ENCODE measurements at places on chromosomes 5 and 9.

DNA sequence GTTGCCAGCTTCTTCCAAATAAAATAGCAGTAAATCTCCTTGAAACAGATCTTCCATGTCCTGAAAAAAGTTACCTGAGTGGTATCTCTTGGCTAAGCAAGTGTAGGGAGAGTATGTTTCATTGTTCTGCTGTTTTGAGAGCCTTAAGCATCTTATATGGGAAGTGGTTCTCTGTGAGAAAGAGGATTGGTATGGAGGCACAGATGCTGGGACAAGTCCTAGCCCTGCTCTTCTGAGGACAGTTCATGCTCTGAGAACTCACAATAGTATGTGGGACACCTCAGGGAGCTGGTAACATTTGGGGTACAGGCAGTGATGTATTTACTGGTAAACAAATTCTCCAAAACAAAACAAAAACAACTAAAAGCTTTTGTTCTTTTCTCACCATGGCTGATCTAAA lies 2.0 kb downstream of the PPP3R2 start:
- no peak for DNase-seq

GRCh38 chr9:110048976-110049698 lies 158.8 kb downstream of the C9orf152 start:
- no peak for DNase-seq

DNA sequence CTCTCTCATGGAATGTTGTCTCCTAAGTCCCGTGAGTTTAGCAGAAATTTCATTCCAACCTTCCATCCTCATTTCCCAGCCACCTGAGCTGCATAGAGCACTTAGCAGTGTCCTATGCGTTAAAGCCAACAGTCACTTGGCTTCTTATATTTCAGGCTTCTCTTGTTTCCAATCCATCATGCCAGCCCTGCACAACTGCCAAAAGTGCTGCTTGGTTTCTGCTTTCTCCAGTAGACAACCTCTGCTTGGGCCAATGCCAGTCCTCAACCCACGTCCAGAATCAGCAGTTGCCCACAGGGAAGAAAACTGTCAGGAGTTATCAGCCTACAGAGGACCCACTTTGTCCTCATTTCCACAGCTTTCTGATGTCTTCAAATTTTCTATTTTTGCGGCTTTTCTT lies 42.5 kb downstream of the KCNIP1 start:
- no peak for DNase-seq

- DNase-seq = no peak
These were observed 88.3 kb downstream of the CTNND2 start for GRCh38 chr5:11815916-11816315.

- DNase-seq = no peak
These were observed 24.4 kb downstream of the WDR36 start for GRCh38 chr5:111116550-111116949.

- DNase-seq = peak; percentile 23
These were observed 49.5 kb upstream of the SARDH start for GRCh38 chr9:133787754-133788025.

DNA sequence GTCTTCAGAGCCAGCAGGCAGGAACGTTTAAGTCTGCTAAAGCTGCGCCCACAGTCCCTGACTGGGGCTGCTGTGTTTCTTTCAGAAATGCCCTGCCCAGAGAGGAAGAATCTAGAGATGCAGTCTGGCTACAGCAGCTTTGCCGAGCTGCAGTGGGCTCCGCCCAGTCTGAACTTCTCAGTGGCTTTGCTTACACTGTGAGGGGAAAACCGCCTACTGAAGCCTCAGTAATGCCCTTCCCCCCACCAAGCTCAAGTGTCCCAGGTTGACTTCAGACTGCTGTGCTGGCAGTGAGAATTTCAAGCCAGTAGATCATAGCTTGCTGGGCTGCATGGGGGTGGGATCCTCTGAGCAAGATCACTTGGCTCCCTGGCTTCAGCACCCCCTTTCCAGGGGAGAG lies 78.4 kb downstream of the SREK1 start:
- no peak for DNase-seq

DNA sequence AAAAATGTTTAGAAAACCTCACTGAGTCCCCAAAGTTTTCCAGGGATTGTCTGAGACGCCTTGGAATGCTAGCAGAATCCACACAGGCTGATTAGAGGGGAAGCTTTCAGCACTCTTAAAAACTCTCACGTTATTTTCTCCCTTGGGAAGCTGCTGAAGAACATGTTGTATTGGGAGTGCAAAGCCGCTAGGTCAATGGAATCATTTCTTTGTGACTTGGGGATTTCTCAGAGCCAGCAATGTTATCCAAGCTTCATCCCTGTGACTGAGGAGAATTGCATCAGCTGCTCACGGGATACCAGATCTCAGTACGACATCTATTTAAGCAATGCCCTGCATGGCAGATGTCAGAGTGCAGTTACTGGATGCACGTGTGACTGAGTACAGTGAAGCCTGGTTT lies 426.4 kb upstream of the MPDZ start:
- DNase-seq = no peak

DNA sequence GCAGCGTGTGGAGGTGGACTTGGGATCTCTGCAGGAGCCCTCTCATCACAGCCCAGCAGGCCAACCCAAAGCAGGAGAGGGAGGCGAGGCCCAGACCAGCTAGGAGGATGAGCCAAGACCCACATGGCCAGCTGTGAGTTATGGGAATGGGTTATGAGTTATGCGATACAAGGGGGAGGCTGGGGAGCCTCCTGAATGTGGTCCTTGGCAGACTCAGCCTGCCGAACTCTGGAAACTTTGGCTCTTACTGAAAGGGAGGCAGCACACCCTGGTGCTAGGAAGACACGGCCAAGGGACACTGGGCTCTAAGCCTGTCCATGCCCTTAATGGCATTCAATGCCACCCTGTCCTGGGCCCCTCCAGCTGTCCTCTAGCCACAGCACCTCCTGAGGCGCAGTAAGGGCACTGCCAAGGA lies 7.7 kb upstream of the VAV2 start:
- no peak for DNase-seq

GRCh38 chr9:129384491-129385210 lies 206.6 kb upstream of the IER5L start:
- DNase-seq = no peak

- DNase-seq = no peak
These were observed 8.0 kb downstream of the TCF7 start for GRCh38 chr5:134122530-134122929.

GRCh38 chr9:88889386-88889785 lies 101.9 kb upstream of the S1PR3 start:
- no peak for DNase-seq

GRCh38 chr9:85178474-85178873 lies 508.9 kb downstream of the NTRK2 start:
- no peak for DNase-seq

DNA sequence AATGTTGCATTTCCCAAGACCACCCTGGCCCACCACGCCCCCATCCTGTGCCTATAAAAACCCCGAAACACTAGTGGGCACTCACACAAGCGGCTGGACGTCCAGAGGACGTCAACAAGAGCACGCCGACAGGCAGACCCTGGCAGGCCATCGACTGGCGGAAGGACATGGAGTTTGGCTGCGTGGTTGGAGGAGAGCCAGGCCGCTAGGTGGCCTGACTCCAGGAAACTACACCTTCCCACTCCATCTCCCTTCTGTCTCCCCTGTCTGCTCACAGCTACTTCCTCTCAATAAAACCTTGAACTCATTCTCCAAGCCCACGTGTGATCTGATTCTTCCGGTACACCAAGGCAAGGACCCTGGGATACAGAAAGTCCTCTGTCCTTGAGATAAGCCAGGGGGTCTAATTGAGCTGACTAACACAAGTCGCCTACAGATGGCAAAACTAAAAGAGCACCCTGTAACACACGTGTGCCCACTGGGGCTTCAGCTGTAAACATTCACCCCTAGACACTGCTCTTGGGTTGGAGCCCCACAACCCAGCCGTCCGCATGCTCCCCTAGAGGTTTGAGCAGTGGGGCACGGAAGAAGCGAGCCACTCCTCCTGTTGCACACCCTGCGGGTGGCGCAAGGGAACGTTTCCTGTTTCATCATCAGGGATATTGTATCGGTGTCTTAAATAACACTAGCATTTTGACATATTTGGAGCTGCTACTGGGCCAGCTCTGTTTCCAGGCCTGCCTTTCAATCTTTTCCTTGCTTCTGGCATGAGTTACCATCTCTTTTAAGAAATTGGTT lies 54.5 kb upstream of the TAF11L2 start:
- peak; percentile 95 for DNase-seq

- no peak for DNase-seq
These were observed 141.0 kb upstream of the PPP1R26 start for GRCh38 chr9:135338546-135338945.

GRCh38 chr5:110049816-110050215 lies 360.1 kb downstream of the MAN2A1 start:
- DNase-seq = no peak

DNA sequence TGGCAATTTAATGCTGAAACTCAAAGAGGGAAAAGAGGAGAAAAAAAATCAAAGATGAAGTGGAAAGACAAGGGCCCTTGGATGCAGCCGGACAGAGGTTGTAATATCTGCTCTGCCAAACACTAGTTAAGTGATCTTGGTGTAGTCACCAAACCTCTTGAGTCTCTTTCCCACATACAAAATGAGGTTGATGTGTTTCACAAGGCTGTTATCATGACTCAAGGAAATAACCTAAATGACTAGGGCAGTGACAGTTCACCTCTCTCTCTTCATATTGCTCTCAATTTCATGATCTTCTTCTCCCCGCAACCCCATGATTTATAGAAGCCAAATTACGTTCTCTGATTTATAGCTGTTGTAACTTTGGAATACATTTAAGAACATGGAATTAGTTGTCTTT lies 44.9 kb downstream of the PIK3R1 start:
- DNase-seq = no peak

- DNase-seq = no peak
These were observed 102.3 kb downstream of the GLDC start for GRCh38 chr9:6543204-6543603.

GRCh38 chr9:109249615-109250014 lies 71.2 kb downstream of the EPB41L4B start:
- DNase-seq = no peak

DNA sequence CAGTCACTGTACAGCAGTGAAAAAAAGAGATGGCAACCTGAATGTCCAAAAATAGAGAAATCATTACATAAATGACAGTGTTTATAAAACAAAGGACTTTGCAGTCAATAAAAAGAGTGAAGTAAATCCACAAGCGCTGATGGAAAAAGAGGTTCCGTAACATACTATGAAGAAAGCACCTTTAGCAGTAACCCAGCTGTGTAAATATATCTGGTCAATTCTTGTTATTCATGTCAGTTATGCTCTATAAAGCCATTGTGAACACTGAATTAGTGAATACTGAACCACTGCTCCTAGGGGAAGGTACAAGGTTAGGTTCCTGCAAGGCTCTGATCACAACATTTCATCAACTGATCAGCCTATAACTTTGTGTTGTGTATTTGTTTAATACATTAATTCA lies 39.5 kb downstream of the CCNJL start:
- DNase-seq = no peak

DNA sequence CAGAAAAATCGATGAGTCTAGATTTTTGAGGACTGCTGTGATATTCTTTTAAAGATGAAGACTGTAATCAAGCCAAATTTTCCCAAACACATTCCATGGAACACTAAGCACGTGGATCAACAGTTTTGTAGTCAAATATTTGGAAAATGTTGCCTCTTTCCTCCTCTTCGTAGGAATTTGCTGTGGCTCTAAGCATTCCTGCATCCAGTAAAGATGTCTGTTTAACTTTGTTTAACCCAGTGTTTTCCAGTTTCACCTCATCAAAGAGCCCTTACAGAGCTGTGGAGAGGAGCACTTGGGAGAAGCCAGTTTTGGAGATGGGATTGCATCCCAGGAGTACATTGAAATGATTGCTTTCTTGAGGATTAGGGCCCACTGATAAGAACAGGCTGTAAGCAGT lies 58.9 kb downstream of the INSYN2B start:
- DNase-seq = no peak

DNA sequence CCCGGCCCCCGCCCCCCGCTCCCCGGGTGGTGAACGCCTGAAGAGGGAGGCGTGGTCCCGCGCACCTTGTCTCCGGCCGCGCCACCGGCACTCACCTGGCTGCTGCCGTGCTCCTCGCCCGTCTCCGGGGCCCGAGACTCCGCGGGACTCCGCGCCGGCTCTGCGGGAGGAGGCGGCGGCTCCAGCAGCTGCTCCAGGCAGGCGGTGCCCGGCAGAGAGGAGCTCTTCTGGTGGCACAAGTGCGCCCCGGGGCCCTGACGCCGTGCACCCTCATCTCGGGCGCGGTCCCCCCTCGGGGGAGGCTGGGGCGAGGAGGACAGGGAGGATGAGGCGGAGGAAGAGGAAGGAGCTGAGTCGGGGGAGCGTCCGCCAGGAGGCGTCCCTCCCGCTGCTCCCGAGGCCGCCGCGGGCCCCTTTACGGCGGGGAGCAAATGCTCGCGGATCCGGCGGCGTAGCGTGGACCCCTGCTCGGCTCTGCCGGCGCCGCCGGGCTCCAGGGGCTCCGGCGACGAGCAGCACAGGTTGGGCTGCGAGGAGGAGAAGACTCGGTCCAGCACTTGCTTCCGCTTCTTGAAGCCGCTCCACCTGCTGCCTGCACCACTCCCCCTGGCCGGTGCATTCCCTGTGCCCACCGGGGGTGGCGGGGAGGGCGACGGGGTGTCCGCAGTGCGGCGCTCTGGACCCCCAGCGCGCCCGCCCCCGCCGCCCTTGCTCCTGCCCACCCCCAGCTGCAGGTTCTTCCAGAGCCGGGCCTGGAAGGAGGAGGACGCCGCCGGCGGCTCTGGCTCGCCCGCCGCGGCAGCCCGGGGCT lies 928 bp downstream of the MCTP1 start:
- DNase-seq = no peak

GRCh38 chr5:180075703-180076102 lies 4.1 kb upstream of the RNF130 start:
- DNase-seq = no peak

DNA sequence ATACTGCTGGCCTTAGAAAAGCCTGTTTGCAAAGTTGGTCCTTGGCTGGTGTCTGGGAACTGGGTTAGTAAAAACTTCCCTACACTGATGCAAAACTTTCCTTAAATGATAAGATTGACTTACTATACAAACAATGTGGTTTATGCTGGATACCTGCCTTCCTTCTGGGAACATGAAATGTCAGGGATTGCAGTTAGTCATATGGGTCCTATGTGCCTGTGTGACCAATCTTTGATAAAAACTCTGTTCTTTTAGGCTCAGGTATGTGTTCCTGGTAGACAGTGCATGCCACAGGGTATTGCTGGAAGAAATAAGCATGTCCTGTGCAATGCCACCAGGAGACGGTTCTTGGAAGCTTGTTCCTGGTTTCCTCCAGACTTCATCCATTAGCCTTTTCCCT lies 173.3 kb downstream of the RMI1 start:
- no peak for DNase-seq

- DNase-seq = no peak
These were observed 297.9 kb downstream of the EFNA5 start for GRCh38 chr5:107372723-107373450.
